ENCODE measurements at places on chromosomes 2 and 18.

DNA sequence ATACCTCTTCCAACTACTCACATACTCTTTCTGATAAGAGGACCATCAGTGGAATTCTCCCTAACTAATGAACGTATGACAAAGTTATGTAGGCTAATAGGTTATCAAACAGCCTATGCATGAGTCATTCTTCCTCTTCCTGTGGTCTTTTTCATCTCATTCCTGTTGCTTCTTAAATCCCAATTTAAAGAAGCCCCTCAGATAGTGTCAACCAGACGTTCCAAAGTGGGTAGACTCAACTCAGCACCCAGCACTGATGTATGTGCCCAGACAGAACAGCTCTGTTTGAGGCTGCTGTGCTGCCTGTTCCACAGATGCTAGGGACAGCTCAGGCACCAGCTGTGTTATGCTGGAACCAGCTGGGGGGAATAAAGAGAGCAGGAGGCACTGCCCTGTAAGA lies 52.6 kb downstream of the CXCR4 start:
- no peak for DNase-seq

- no peak for DNase-seq
Measured at GRCh38 chr18:2150566-2150965, 420.7 kb downstream of the METTL4 start.

DNA sequence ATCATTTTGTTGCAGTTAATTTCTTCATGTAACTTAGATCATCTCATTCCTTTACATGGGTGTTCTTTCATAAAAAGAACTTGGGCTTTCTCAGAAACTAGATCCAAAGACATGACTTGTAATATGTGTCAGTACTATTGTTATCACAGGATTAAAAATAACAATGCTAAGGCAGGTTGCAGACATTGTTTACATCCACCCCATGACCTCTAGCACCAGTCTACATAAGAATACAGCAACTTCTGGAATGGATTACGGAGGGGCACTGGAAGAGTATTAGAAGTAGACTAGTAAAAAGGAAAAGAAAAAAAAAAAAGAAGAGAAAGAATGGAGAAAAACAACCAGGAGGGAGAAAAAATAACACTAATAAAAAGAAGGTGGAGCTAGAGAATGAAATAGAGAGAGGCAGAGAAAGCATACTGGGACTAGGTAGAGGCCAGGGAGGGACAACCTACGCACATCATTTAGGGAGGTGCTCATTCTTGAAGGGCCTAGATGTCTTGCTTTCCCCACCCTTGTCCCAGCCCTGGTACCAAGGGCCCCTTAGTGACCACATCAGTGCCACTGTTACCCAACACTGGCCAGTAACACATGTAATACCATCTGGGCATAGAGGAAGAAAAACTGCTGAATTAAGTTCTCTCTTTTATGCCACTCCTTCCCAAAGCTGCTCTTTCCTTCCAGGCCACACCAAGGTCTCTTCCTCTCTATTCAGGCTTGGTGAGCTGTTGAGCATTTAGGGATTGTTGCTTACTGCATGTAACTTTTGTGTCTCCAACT lies 70.6 kb upstream of the KLF7 start:
- DNase-seq: no peak

- DNase-seq: no peak
Measured at GRCh38 chr2:35035883-35036282, 1319.7 kb upstream of the CRIM1 start.

- DNase-seq: no peak
Measured at GRCh38 chr2:142042536-142043199, 88.1 kb downstream of the LRP1B start.

DNA sequence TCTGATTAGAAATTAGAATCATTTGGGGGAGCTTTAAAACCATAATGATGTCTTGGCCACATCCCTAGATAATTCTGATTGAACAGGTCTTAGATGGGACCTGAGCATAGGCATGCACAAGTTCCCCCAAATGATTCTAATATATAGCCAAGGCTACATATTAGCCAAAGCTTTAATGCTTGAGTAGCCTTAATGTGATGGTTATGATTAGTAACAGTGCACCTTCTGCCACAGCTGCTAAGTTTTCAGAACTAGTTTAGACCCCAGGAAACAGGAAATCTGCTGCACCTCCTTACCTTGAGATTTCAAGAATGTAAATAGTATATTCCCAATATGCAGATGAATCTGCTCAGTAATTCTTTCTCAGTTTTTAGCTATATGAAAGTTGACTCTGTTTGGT lies 119.8 kb downstream of the PTPN4 start:
- DNase-seq: no peak

DNA sequence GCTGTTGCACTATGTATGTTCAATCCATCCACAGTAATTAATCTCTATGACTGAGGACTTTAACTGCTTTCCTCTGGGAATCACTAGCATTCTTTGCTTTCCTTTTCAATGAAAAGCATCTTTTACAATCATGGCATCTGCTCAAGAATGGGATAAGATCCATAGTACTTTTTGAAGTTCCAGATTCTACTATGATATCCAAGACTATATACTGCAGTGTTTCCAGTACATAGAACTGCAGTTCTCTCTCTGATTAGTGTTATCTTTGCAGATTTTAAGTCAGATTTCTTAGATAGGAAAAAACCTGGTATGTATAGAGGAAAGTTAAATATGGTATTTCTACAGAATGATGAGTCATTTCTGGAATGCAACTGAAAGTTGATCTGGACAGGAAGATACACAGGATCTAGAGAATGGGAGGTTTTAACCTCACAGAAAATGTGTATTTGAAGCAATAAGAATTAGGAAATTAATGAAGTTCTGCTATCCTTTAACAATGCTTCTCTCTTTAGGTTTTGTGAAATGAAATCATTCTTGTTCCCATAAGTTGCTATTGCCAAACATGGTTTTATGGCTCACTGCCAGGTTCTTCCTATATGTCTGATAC lies 670.7 kb downstream of the ERBB4 start:
- no peak for DNase-seq

DNA sequence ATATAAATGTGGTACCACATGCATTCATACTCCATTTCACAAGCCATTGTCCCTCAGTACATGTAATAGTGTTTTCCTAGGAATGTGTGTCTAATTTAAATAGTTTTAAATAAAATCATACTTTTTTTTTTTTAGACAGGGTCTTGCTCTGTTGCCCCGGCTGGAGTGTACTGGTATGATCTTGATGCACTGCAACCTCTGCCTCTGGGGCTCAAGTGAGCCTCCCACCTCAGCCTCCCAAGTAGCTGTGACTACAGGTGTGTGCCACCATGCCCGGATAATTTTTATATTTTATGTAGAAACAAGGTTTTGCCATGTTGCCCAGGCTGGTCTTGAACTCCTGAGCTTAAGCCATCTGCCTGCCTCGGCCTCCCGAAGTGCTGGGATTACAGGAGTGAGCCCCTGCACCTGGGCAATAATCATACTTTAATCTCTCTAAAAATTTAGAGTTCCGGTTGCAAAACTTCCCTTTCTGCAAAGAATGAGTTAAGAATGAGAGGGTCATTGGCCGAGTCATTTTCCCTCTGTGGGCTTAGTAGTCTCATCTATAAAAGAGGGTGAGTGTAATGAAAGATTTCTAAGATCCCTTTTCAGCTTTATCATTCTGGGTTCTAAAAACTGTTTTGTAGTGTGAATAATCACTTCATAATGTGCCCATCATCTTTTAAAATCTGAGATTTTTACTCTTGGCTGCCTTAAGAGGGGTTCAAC lies 116.0 kb upstream of the PELI1 start:
- no peak for DNase-seq

GRCh38 chr2:53028225-53028624 lies 739.4 kb upstream of the CHAC2 start:
- no peak for DNase-seq

Measured in caudate nucleus (tissue), 63 donors.